ENCODE measurements at places on chromosomes 4 and X. TPM values are rescaled to one million over a fixed set of nuclear protein-coding genes. Genes with fewer than 3 reads are reported as not detected.

- DNase-seq = no peak
Measured at GRCh38 chr4:32219306-32220075, 1499.3 kb downstream of the PCDH7 start.

GRCh38 chrX:15877380-15877779 lies 22.8 kb upstream of the AP1S2 start:
- no peak for DNase-seq

ARHGAP10 gene
- 4.2 TPM for total RNA-seq

VCX gene
- total RNA-seq = not detected

MAGEA10 gene
- total RNA-seq = not detected

GRCh38 chr4:1728061-1728980 lies 7.0 kb downstream of the TACC3 start:
- no peak for DNase-seq

GRCh38 chrX:153214934-153215333 lies 35.9 kb downstream of the MAGEA1 start:
- DNase-seq = no peak

SMIM10 gene
- total RNA-seq = 2.6 TPM

- DNase-seq = no peak
Measured at GRCh38 chrX:1516596-1517104, 20.3 kb downstream of the P2RY8 start.

DNA sequence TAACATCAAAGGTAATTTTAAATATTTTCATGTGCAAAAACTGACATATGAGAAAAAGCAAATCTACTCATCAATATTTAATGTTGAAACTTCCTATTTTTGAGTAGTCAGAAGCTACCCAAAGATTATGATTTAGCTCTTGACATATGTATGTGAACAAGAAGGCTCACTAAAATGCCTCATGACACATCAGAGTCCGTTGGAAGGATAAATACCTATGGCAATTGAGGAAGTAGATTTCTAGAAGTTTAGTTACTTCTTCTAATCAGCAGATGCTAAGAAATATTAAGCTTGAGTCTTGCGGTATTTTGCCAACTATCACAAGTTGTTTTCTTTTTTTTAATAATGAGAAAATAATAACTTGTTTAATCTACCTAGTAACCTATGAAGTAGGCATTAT lies 55.3 kb downstream of the MSL3 start:
- no peak for DNase-seq

GRCh38 chr4:124415146-124415545 lies 297.4 kb downstream of the ANKRD50 start:
- no peak for DNase-seq

MCTS1 gene
- total RNA-seq = 38.7 TPM

GRCh38 chr4:4541661-4542570 lies at the start of gene STX18:
STX18 (minus strand) TSS chr4:4542048; CDS start chr4:4541964, 84 bp downstream.
- DNase-seq = peak; percentile 86

DNA sequence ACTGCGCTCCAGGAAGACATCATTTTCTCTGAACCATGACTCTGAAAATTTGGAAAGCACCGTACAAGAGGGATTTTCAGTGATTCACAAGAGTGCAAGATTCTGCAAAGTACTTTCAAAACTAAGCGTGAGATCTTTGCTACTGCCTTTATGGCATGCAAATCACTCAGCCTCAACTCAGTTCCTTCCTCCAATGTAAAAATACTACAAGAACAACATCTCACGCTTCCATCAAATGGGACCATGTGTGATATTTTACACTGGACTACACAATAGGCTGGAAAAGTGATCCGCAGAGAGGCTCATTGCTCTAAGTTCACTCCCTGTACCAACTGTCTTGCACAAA lies 674 bp upstream of the IL15 start:
- DNase-seq = no peak

GRCh38 chr4:87881115-87881514 lies 48.3 kb downstream of the MEPE start:
- no peak for DNase-seq

GRCh38 chr4:137852326-137852725 lies 320.0 kb upstream of the PCDH18 start:
- DNase-seq = no peak

DNA sequence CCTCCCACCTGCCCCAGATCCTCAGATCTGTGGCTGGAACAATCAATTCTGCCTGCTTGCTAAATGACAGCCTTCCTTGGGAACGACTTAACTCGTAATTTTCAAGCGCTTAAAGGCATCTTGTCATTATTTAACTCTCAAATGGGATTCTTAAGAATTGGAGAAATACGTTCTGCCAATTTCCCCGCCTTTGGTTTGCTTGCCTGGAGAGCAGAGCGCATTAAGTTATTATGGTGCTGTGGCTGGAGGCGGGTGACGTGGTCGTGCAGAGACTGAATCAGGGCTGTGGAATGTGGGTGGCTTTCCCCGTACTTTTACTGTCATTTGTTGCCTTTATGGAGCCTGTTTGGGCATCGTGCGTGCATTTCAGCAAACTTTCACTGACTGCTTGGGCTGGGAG lies 78.9 kb upstream of the PSAPL1 start:
- no peak for DNase-seq

DNA sequence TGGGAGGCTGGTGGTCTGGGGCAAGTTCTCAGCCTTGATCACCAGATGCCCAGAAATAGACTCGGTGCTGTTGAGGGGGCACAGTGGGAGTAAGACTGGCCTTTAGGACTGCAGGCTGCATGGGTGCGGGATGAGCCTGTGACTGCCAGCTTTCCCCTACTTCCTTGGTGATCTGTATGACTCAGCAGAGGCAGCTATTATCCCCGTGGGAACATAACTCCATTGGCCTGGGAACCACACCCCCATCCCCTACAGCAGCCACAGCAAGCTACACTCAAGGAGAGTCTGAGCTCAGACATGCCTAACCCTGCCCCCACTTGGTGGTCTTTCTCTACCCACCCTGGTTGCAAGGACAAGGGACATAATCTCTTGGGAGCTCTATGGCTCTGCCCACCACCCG lies 20.6 kb downstream of the CLIC2 start:
- no peak for DNase-seq

TGIF2LX gene
- not detected for total RNA-seq

GRCh38 chr4:157810137-157810774 lies 362.6 kb downstream of the GASK1B start:
- DNase-seq = no peak

DNA sequence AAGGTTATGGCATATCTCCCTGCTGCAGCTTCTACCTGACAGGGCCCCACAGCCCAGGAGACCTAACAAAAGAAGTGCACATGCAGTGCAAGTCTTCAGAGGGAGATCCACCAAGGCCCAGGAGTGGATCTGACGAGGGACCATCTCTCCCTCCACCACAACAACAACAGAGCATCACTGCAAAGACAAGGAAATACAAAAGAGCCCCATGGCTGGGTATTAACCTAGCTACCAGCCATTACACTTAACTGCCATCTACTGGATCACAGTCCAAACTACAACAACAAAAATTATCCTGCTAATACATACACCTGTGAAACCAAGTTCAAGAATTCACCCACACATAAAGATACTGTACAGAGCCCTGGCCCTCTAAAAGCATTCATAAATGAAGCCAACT lies 280.2 kb upstream of the SLC7A11 start:
- DNase-seq = no peak

UNC5C gene
- 6.5 TPM for total RNA-seq

GRCh38 chr4:113692809-113693411 lies 68.6 kb downstream of the CAMK2D start:
- DNase-seq = no peak

- DNase-seq = no peak
Measured at GRCh38 chr4:158999166-158999682, 103.7 kb upstream of the RAPGEF2 start.

JADE3 gene
- 18.8 TPM for total RNA-seq

RAB39B gene
- 7.3 TPM for total RNA-seq

Measured in neural crest cell (in vitro differentiated cells).